Pulmonary artery endothelial cell (primary cell): ENCODE measurements at places on chromosomes 3 and 15.

- no peak for DNase-seq
Measured at GRCh38 chr3:115226844-115227445, 79.9 kb upstream of the ZBTB20 start.

GRCh38 chr15:69509131-69509530 is 56.5 kb downstream of the RPLP1 start:
- DNase-seq: no peak

DNA sequence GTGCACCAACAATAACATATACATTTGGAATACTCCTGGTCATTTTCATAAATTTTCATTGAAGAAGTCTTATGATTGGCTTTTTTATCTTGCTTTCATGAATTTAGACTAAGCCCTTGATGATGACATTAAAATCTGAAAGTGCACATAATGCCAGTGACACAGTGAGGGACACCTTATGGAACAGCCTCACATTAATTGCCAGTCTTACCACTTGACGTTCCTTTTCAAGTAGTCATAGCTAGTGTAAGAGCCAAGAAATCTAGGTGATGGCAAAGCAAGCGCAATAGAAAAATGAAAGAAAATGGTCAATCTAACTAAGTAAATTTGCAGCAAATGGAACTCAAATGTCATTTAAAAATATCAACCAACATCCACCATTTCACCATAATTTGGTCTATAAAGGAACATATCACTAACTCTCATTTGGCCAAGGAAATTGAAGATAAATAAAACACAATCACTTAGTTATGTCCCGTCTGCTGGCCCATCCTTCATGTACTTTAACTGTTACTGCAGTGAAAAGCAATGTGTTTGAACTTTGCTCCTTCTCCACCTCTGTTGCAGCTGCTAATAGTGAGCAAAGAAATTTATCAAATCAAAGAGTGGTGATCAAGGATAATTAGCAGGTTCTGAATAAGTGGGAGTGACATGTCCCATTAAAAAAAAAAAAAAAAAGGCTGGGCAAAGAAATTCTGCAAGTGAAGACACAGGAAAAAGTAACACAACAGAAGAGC is 110.0 kb downstream of the TJP1 start:
- DNase-seq: no peak

DNA sequence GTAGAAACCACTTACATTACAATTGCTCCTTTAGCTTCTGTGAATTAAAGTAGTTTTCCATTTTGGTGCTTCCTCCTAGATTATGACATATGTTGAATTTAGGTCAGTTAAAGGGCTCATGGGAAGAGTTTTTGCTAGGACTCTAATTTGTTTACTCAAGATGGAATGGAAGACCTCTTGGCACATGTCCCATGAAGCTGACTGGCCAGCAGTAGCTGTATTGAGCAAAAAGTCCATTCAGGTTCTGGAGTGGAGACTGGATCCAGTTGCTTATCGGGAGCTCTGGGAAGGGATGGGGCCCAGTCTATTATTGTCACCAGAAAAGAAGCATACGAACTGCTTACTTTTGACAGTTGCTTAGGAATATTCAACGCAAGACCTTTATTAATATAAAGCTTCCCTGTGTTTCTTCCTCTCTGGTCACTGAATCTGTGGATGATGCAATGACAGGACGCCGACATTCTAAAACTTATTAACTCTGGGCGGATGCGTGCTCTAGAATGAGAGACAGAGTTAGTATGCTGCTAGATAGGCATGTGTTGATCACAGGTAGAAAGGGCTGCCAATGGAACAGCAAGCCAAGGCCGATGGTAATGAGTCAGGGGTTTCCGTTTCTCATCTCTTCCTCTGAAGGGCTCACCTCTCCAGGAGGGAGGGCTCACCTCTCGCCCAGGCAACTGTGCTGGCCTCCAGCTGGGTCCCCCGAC is 155.8 kb downstream of the NR1D2 start:
- no peak for DNase-seq

DNA sequence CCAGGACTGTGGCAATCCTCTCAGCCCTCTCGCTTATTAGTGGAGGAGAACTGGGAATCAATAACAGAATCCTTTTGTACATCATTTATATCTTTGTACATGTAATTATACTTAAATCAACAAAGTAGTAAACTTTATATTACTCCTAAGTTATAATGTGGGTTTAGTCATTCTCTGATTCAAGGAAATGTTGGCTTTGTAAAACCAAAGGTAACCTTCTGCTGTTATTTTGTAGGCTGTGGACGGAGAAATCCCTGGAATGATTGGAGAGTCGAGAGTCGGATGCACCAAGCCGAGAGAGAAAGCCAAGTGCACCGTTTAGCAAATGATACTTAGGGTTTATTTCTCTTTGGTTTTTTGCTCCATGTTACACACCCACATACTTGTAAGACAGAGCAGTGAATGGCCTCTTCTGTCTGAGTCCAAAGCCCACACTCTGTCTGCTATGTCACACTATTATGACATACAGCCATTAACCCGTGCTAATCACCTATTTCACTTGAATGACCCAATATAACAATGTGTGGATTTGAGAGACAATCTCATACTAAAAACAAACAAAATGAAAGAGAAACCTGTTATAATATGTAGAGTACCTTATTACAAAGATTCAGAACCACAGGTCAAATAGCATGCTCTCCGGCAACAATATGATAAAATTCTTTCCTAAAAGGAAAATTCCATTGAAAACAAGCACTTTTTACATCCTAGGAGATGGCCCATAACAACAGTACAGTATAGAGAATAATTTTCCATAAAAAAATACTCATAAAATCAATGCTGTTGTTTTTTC is 72.2 kb downstream of the MECOM start:
- no peak for DNase-seq

DNA sequence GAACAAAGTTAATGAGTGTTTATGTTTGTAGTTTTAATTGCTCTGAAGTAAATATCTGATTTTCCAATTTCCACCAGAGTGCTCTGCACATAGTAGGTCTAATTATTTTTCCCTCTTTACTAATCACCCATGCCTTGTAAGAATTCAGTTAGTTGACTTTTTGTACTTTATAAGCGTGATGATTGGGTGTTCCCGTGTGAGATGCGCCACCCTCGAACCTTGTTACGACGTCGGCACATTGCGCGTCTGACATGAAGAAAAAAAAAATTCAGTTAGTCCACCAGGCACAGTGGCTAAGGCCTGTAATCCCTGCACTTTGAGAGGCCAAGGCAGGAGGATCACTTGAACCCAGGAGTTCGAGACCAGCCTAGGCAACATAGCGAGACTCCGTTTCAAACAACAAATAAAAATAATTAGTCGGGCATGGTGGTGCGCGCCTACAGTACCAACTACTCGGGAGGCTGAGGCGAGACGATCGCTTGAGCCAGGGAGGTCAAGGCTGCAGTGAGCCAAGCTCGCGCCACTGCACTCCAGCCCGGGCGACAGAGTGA is 507 bp upstream of the VHL start:
- DNase-seq: no peak

- DNase-seq: no peak
Measured at GRCh38 chr3:128807186-128807830, 72.1 kb upstream of the ACAD9 start.
